ENCODE measurements at places on chromosomes 5 and 9. TPM values are rescaled to one million over a fixed set of nuclear protein-coding genes. Genes with fewer than 3 reads are reported as not detected.

Gene CAVIN4
- 0.12 TPM for total RNA-seq

Gene BTF3
- total RNA-seq, result 673 TPM

Gene TMC1
- total RNA-seq, result 0.27 TPM

Gene DMRT2
- 1.3 TPM for total RNA-seq

Gene EIF4EBP3
- 10.3 TPM for total RNA-seq

Gene NUTM2F
- not detected for total RNA-seq

Gene FAM169A
- total RNA-seq, result 6.0 TPM

Gene FAM170A
- not detected for total RNA-seq

Gene MARCOL
- total RNA-seq, result not detected

Gene SURF1
- total RNA-seq, result 40.7 TPM

Gene PIP5K1B
- total RNA-seq, result 4.7 TPM

Gene ANKRD31
- 0.29 TPM for total RNA-seq

Gene AK8
- total RNA-seq, result 0.17 TPM

Gene LRRC26
- not detected for total RNA-seq

Gene IRX1
- total RNA-seq, result not detected

Gene SOWAHA
- total RNA-seq, result 0.51 TPM

Gene PCDHB12
- total RNA-seq, result not detected

Gene FBP2
- total RNA-seq, result not detected

Gene MEGF10
- 0.02 TPM for total RNA-seq

Gene EIF4E1B
- not detected for total RNA-seq

Gene PRLR
- total RNA-seq, result not detected

Gene PCDHB16
- total RNA-seq, result not detected

Gene MLANA
- not detected for total RNA-seq

Gene DMRTA1
- not detected for total RNA-seq

Gene OBP2B
- total RNA-seq, result not detected

Gene GHR
- 0.05 TPM for total RNA-seq

Gene PRSS3
- not detected for total RNA-seq

Gene CLIC3
- total RNA-seq, result 1.8 TPM

Gene RMRP
- total RNA-seq, result 4,811 TPM

Gene PCDH1
- total RNA-seq, result not detected

Gene CYFIP2
- total RNA-seq, result 392 TPM

Gene PRPF4
- 34.8 TPM for total RNA-seq

Gene ZBTB34
- total RNA-seq, result 9.4 TPM

Gene NSMF
- 30.5 TPM for total RNA-seq

Gene TMEM252
- total RNA-seq, result not detected

Gene KCNV2
- not detected for total RNA-seq

Gene TNFSF8
- total RNA-seq, result 171 TPM

Gene ZBTB26
- 8.0 TPM for total RNA-seq

Gene FAM153A
- 8.6 TPM for total RNA-seq

Gene NR4A3
- total RNA-seq, result 9.8 TPM

Gene PTAR1
- 51.3 TPM for total RNA-seq

Gene SH3TC2
- not detected for total RNA-seq

Gene ADRB2
- 0.81 TPM for total RNA-seq

Gene THG1L
- 13.2 TPM for total RNA-seq

Gene C5
- 0.83 TPM for total RNA-seq

Gene COL15A1
- 0.51 TPM for total RNA-seq

Gene ISL1
- total RNA-seq, result not detected

All from T-helper 1 cell treated with Interleukin-12 subunit alpha and Interleukin-12 subunit beta and Interleukin-4 antibody, amounts not matched to agents 30 ng/mL and 1 ng/mL, for 36 hours (primary cell).